Heart right ventricle (tissue), 16 donors: ENCODE measurements at places on chromosomes 1 and 21. TPM values are rescaled to one million over a fixed set of nuclear protein-coding genes. Genes with fewer than 3 reads are reported as not detected.

The CELA3B gene
- total RNA-seq: 1.1 TPM

The RNU1-4 gene
- total RNA-seq: 2,260 TPM

The ANGEL2 gene
- 20.3 TPM for total RNA-seq

The GSTM1 gene
- total RNA-seq: 33.7 TPM

DNA sequence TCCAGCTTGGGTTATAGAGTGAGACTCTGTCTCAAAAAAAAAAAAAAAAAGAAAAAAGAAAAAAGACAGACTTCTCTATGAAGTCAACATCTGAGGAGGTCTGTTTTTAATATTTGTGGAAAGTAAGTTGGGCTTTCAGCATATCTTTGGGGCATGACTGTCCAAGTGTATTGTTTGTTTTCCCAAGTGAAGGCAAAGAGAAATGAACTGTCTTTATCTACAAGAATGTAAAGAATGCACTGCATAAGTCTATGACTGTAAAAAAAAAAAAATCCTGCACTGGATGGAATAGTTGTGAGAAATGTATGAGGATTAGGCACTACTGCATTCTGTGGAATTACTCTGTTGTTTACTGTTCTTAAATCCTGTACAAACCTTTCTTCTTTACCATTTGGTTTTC is 45.6 kb upstream of the TMEM61 start:
- no peak for DNase-seq

- DNase-seq: no peak
Observed at GRCh38 chr21:15520811-15521643, 208.8 kb upstream of the USP25 start.
